ENCODE measurements at places on chromosomes 12 and 14.

- no peak for DNase-seq
Observed at GRCh38 chr12:87866578-87867292, 162.5 kb downstream of the C12orf50 start.

DNA sequence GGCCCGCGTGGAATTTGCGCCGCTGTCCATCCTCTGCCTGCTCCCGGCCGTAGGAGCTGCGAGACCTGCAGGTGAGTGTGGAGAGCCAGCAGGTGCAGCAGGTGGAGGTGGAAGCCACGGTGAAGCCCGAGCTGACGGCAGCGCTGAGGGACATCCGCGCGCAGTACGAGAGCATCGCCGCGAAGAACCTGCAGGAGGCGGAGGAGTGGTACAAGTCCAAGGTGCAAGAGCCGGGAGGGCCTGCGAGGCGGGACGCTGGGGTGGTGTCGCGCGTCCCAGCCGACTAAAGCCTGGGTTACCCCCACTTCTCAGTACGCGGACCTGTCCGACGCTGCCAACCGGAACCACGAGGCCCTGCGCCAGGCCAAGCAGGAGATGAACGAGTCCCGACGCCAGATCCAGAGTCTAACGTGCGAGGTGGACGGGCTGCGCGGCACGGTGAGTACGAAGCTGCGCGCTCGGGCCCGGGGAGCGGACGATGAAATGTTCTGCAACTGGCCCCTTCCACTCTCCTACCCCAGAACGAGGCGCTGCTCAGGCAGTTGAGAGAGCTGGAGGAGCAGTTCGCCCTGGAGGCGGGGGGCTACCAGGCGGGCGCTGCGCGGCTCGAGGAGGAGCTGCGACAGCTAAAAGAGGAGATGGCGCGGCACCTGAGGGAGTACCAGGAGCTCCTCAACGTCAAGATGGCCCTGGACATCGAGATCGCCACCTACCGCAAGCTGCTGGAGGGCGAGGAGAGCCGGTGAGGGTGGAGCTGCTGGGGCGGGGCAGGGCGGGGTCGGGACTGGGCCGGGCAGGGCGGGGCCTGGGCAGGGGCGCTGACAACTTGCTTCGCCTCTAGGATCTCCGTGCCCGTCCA, 2.1 kb downstream of the PRPH start:
- DNase-seq: no peak

DNA sequence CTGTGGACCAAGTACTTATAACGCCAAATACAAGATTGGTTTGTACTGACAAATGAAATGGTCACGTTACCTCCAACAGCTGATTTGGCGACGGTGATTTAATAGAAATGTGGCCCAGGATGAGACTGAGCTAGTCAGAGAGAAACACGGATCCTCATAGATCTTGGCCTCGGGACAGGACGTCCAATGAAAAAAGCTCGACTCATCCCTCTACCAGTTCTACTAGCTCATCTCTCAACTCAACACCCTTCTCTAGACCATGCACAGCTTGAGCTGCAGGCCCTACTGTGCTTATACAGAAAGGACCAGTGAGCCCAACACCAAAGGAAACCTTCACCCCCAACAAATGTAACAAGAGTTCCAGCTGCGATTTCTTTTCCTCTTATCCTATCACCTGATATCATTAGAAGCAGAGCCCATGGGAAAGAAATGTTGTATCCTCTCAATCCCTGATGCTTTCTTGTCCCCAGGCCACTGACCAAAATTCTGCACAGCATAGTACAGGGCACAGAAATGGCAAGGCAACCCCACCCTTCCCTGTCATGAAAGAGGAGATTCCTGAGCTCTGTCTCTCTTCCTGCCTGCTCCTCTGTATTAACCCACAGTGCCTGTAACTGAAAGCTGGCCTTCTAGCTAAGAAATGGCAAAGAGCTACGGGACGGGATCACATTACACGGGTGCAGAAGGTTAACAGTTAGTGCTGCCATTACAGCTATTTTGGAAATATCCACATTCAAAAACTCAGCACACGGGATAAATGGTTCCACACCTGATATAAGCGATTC, 39.2 kb downstream of the DICER1 start:
- no peak for DNase-seq

GRCh38 chr12:11609045-11609444, 40.4 kb upstream of the ETV6 start:
- DNase-seq: no peak

DNA sequence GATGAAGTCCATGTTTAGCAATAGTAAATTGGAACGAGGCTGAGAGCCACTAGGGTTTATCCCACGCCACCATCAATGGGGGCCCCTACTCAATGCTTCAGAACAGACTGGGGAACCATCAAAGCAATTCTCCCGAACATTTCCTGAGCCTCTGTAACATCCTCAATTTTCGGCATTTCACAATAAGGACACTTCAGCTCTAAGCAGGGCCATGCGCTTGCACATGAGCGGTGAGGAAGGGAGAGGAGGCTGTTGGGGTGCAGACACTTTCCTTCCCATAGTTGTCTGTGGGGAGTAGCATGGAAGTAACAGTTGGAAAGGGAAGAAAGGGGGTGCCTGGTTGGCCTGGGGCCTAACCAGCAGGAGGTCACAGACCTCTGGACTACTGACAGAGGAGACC, 129.9 kb upstream of the PRMT8 start:
- no peak for DNase-seq

- peak; percentile 41 for DNase-seq
Observed at GRCh38 chr14:69711881-69712560, 54.9 kb upstream of the SRSF5 start.

GRCh38 chr14:61077951-61078720, 97.1 kb downstream of the SLC38A6 start:
- DNase-seq: no peak

- no peak for DNase-seq
Observed at GRCh38 chr12:53004582-53004981, 1.7 kb upstream of the EIF4B start.

DNA sequence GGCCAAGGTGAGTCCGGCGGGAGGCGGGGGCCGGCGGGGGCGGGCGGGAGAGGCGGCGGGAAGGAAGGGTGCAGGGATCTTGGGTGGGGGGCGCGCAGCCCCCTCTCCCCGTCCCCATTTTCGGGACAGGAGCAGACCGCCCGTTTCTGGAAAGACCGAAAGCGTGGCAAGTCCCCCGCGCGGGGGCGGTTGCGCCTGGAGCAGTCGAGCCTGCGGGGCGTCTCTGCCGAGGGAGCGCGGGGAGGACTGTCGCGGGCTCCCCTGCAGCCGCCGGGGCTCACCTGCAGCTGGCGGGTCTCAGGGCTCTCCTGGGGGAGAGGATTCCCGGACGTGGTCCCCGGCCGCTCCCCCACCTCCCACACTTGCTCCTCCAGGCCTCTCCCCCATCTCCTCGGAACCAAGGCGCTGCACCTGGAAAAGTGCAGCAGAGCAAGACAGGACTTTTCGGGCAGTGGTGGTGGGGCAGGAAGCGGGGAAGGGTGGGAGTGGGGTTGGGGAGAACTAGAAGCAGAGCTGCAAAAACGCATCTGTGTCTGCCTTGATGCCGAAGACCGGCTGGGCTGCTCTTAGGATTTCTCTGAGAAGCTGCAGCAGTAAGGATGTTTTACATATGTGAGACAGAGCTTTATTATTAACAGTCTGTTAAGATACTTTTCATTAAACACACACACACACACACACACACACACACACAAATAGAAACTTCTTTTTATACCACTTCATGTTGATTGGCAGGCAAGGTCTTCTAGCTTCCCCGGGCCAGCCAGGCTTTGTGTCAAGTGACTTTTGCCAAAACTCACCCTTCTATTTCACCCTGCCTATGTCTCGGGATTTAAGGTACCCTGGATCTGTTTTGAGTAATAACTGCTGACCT, 677 bp downstream of the C12orf75 start:
- DNase-seq: no peak

GRCh38 chr14:100839681-100840111, 13.8 kb downstream of the MEG3 start:
- no peak for DNase-seq

GRCh38 chr14:58731465-58732293, 93.9 kb downstream of the DACT1 start:
- no peak for DNase-seq

- DNase-seq: no peak
Observed at GRCh38 chr14:101825797-101826196, 64.3 kb downstream of the PPP2R5C start.

DNA sequence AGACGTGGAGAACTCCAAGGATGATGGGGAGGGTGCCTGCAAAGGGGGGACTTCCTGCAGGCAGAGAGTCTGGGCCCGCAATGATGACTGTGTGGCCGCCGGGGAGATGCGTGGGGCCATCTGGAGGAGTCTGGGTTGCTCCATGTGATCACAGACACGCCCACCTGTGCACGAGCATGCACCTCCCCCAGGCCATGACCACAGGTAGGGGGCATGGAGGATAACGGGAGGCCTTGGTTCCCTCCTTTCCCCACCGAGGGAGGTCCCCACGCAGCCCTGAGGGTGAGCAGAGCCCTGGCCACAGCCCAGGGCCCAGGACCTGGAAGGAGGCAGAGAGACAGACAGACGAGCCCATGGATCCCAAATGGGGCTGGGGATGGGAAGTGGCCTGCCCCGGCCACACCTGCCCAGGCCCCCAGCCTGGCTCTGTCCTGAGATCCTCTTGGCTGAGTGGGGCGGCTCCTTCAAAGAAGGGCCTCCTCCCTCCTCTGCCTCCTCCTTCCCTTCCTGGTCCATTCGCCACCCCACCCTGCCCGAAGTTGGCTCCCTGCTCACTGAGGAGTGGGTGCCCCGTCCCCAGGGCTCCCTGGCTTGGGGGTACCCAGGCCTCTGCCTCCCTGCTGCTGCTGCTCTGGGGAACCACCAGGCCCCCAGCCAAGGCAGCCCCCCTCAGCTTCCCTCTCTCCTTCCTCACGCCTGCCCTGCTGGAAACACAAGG, 138.2 kb downstream of the CALM1 start:
- no peak for DNase-seq

DNA sequence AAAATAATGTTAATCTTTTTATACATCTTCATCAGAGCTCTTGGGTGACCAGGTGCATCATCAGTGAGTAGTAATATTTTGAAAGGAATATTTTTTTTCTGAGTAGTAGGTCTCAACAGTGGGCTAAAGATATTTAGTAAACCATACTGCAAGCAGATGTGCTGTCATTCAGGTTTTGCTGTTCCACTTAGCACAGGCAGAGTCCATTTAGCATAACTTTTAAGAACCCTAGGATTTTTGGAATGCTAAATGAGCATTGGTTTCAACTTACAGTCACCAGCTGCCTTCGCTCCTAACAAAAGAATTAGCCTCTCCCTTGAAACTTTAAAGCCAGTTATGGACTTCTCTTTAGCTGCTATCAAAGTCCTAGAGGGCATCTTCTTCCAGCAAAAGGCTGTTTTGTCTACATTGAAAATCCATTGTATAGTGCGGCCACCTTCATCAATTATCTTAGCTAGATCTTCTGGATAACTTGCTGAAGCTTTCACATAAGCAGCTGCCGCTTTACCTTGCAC, 24.6 kb downstream of the RIMKLB start:
- no peak for DNase-seq

DNA sequence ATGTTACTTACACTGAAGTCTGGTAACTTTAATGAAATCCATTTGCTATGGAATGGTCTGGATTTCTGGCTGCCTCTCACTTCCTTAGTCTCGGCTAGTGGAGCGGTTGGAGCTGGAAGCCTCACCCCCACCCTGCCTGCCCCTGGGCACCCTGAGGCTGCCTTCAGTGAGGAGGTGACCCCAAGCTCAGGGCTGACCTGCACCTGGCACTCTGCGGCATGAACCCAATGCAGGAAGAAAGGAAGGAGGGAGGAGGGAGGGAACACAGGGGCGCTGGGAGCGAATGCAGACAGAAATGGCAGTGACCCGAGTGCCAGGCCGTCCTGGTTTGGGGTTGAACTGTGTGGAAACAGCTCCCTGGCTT, 353.1 kb downstream of the TMEM121 start:
- no peak for DNase-seq

DNA sequence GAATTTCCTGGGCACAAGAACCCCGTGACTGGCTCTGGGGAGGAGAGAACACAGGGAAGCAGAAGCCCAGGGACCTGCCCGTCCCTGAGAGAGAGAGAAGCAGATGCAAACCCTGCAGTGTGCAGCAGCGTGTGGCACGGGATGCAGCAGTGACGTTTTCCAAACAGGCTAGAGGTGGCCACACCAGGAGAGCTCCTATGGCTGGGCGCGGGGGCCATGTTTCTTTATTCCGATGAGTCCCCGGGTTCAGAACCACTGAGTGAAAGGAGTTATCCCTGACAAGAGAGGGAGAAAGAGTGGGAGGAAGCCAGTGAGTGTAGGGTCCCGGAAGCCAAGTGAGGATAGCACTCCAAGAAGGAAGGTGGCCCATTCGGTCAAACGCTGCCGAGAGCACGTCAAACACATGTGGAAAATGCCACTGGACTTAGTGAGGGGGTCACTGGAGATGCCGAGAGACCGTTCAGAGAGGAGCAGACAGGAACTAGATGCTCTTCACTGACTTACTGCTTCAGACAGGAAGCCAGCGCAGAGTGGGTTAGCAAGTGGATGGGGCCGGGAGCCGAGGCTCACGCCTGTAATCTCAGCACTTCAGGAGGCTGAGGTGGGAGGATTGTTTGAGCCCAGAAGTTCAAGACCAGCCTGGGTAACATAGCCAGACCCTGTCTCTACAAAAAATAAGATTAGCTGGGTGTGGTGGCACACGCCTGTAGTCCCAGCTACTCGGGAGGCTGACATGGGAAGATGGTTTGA, 123.0 kb downstream of the BCL11B start:
- no peak for DNase-seq

DNA sequence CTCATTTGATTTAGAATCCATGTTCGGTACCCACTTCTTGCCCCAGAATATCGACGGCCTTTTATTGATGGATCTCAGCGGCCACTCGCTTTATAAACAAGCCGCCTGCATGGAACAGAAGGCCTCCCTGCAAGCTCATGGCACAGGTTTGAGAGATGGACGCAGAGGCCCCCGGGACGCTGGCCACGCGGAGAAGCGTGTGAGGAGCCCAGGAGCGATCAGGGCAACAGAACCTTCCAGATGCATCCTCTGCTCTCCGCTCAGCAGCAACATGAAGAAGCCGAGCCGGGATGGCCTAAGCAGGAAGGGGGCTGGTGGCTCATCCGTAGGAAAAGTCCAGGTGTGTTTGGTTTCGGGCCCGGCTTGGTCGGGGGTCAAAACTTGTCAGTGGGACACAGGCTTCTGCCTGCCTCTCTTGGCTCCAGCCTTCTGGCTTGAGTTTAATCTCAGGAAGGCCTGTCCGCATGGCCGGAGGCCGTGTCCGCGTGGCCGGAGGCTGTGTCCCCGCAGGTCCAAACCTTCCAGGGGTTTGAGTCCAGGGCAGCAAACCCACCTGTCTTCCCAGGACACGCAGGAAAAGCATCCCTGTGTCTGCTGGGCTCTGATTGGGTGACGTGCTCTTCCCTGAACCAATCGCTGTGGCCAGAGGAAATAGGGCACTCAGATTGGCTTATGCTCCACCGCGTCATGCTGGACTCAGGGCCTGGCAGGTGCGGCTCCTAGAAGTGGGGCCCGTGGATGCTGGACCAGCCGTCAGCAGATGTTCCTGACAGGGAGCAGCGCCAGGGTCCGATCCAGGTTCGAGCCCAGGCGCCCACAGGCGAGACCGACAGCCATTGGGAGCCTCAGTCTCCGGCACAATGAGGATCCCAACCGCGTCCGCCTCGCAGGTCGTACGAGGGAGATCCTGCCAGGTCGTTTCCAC, 65.0 kb downstream of the GALNT9 start:
- DNase-seq: no peak

GRCh38 chr12:3185260-3185870, 108.2 kb downstream of the TSPAN9 start:
- DNase-seq: no peak
